ENCODE measurements at places on chromosomes 3 and 15.

GRCh38 chr3:21944251-21944650 lies 193.2 kb upstream of the ZNF385D start:
- H3K27ac ChIP-seq = no peak overlapping the region
- H3K4me3 ChIP-seq = no peak overlapping the region
- no peaks in the 10 kb centered on the region for H3K4me1 ChIP-seq
- no peaks in the 10 kb centered on the region for H3K36me3 ChIP-seq
- no peaks in the 10 kb centered on the region for H3K27me3 ChIP-seq

GRCh38 chr3:14988988-14989394 lies 41.6 kb downstream of the NR2C2 start:
- no peak overlapping the region for H3K4me3 ChIP-seq
- no peaks in the 10 kb centered on the region for H3K36me3 ChIP-seq
- DNase-seq = no peak
- no peak overlapping the region for H3K27ac ChIP-seq

- peaks cover 88% of the 10 kb centered on the region for H3K36me3 ChIP-seq
- no peak overlapping the region for H3K27ac ChIP-seq
- no peak overlapping the region for H3K4me3 ChIP-seq
- H3K27me3 ChIP-seq = no peaks in the 10 kb centered on the region
Observed at GRCh38 chr3:124995460-124995994, 60.3 kb downstream of the HEG1 start.

- H3K36me3 ChIP-seq = no peaks in the 10 kb centered on the region
- DNase-seq = no peak
- H3K27ac ChIP-seq = no peak overlapping the region
- no peak overlapping the region for H3K4me3 ChIP-seq
Observed at GRCh38 chr3:117706037-117706436, 996.5 kb downstream of the TUSC7 start.

DNA sequence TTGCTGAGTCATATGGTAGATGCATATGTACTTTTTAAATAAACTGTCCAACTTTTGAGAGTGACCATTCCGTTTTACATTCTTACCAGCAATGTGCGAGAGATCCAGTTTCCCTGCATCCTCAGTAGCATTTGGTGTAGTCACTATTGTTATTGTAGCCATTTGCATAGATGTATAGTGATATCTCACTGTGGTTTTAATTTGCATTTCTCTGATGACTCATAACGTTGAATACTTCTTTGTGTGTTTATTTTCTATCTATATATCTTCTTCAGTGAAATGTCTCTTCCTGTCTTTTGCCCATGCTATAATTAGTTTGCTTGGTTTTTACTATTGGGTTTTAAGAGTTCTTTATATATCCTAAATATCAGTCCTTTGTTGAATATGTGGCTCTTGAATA lies 255.7 kb upstream of the GRM7 start:
- H3K4me3 ChIP-seq = no peak overlapping the region
- H3K4me1 ChIP-seq = no peaks in the 10 kb centered on the region
- H3K27me3 ChIP-seq = no peaks in the 10 kb centered on the region
- DNase-seq = no peak
- H3K36me3 ChIP-seq = no peaks in the 10 kb centered on the region
- no peak overlapping the region for H3K27ac ChIP-seq

DNA sequence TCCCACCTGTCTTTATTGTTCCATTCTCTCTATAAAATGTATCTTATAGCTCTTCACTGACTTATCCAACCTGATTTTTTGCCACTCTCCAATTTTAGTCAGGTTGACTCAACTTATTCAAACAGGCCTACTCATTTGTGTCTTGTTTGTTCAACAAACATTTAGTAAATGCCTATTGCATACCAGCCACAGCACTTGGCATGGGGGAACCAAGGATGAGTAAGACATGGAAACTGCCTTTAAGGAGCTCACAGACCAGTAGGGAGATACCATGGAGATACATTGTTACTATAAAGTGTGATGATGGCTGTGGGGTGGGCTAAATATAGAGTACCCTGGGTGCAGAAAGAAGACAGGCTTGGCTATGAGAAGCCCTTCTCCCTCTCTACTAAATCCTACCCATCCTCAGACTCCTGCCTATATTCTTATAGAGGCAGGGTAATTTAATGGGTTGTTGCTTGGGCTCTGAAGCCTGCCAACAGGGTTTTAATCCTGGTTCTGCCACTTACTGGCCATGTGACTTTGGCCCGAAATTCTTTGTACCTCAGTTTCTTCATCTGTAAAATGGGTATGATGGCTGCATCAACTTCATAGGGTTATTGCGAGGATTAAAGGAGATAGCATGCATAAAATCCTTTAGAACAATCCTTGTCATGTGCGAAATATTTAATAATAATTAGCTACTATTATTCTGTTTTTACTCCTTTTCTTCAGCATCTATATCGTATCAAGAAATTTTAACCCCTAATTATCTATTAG lies 348.5 kb upstream of the UMPS start:
- H3K36me3 ChIP-seq = peaks cover 5% of the 10 kb centered on the region
- H3K27me3 ChIP-seq = no peaks in the 10 kb centered on the region
- H3K27ac ChIP-seq = no peak overlapping the region

DNA sequence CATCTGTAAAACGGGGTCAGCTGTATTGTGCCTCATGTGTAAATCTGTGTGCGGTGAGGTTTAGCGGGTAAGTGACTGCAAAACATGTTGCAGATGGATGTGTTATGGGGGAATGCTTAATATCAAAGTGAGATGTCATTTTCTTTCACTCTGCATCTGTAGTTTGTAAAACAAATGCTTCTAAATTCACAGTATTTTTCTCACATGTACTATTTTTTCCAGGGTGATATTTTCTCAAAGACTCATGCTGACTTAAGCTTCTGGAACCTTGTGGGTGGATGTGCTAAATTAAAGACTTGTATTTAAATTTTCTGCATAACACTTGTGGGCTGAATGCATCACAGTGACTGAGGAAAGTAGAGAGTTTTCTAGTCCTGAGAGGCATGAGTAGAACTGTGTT lies 115.2 kb upstream of the TP63 start:
- no peak overlapping the region for H3K27ac ChIP-seq
- no peaks in the 10 kb centered on the region for H3K4me1 ChIP-seq
- no peak for DNase-seq
- no peak overlapping the region for H3K4me3 ChIP-seq
- no peaks in the 10 kb centered on the region for H3K36me3 ChIP-seq

GRCh38 chr15:66747886-66748707 lies 46.1 kb downstream of the SMAD6 start:
- no peaks in the 10 kb centered on the region for H3K36me3 ChIP-seq
- DNase-seq = no peak
- H3K4me3 ChIP-seq = no peak overlapping the region

Data from ascending aorta (tissue), 2 donors.